Heart left ventricle (tissue), 16 donors: ENCODE measurements at places on chromosomes 12 and 14. TPM values are rescaled to one million over a fixed set of nuclear protein-coding genes. Genes with fewer than 3 reads are reported as not detected.

EIF2B2 gene
- total RNA-seq: 36.8 TPM

PPP4R4 gene
- not detected for total RNA-seq

CIT gene
- 8.1 TPM for total RNA-seq

RHEBL1 gene
- not detected for total RNA-seq

DHRS4 gene
- 30.3 TPM for total RNA-seq

BCAT1 gene
- 3.0 TPM for total RNA-seq

POP5 gene
- 46.6 TPM for total RNA-seq

HPD gene
- total RNA-seq: 1.7 TPM

TMEM119 gene
- 2.2 TPM for total RNA-seq

FLVCR2 gene
- 1.2 TPM for total RNA-seq

DIO2 gene
- total RNA-seq: 3.6 TPM

ALG10B gene
- 5.8 TPM for total RNA-seq

HCFC2 gene
- total RNA-seq: 11.8 TPM

PPP1R1A gene
- total RNA-seq: 60.3 TPM

C12orf50 gene
- 0.06 TPM for total RNA-seq

P2RX7 gene
- 3.0 TPM for total RNA-seq

DENND5B gene
- total RNA-seq: 50.9 TPM

IAPP gene
- not detected for total RNA-seq

MEG3 gene
- 28.3 TPM for total RNA-seq

SAV1 gene
- total RNA-seq: 22.2 TPM

LRIG3 gene
- 3.7 TPM for total RNA-seq
